Progenitor cell of endocrine pancreas (in vitro differentiated cells): ENCODE measurements at places on chromosomes 1 and 21.
A peak's percentile ranks its signal among the peaks of the same experiment; 100 is the strongest.

DNA sequence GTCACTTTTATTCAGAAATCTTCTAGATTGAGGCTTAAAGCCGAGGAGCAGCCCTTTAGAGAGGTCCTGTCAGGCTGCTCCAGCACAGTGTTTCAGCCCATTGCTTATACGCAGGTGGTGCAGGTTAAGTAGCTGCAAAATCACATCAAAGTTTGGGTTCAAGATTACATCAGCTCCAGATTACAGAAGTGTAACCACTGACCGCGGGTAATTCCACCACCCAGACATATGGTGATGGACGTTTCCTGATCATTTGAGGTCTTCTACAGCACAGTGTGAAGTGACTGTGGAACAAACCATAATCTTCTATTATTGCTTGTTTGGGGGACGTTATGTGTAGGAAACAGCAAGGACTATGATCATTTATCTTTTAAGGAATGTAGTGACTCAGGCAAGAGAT, 11.8 kb downstream of the C1orf115 start:
- DNase-seq, result no peak

GRCh38 chr1:176691251-176692228, 228.6 kb downstream of the PAPPA2 start:
- no peak for DNase-seq

DNA sequence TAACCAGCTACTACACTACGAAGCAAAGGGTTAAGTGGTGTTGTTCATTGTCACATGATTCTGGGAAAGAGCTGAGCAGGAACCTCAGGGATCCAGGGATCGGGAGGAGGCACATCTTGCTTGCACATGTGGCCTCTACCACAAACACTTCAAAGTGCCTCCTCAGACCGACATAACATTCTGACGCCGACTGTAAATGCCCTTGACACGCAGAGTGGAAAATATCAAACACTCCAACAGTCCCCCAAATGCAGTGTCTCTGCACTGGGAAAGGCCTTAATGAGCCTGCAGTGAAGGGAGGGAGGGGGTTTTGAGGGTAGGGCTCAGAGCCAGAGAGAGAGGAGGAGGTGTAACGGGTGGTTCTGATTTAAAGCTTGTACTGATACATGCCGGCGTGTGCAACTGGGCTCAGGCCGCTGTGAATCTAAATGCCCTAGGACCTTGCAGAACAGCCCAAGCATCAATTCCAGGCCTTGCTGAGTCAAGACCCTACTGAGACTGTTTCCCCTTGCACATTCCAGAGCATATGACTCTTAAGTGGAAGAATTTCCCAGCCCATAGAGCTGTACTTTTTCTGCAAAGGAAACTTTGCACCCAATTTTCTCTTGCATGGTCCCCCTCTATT, 163.7 kb downstream of the NTMT2 start:
- DNase-seq, result no peak

GRCh38 chr1:40981691-40982448, 2.4 kb downstream of the CTPS1 start:
- DNase-seq, result no peak

DNA sequence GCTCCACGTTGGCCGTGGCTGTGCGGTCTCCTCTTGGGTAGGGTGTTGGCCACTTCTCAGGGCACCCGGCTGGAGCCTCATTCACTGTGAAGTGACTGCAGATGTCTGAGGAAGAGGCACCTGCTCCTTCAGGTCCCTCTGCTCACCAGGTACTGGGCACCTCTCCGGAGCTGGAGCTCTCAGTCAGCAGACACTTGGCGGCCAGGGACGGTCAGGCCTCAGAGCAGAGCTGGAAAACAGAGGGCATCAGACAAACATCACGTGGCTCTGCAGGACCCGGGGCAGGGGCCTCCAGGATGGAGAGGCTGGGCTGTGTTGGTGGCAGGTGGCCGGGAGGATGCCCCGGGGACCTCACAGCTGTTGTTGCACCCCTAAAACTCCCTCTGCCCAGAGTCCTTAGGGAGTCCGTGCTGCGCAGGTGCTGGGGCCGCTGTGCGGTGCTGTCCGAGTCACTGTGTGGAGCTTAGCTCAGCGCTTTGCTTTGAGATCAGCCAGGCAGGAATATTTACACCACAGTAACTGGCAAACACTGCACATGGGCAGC, 59.7 kb downstream of the SLX9 start:
- no peak for DNase-seq

DNA sequence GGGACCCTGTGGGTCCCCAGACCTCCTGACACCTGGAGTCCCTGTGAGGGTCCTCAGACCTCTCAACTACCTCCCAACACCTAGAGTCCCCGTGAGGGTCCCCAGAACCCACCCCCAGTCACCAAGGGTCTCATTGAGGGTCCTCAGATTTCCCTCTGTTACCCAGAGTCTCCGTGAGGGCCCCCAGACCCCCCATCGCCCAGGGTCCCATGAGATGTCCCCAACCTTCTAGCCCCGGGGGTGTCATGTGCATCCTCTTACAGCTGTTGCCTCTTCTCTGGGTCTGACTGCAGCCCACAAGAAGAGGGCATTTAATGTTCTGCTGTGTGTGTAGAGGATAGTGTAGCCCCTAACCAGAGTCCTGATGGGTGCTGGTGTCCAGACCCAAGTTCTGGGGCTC, 2.0 kb upstream of the GJC2 start:
- DNase-seq, result no peak

- DNase-seq, result no peak
These were observed 15.1 kb downstream of the CYP4B1 start for GRCh38 chr1:46813858-46814396.

GRCh38 chr1:229625071-229625914, 629 bp downstream of the TAF5L start:
- DNase-seq, result peak; percentile 54
